Kidney (tissue), 22 donors: ENCODE measurements at places on chromosomes 3 and 15. TPM values are rescaled to one million over a fixed set of nuclear protein-coding genes. Genes with fewer than 3 reads are reported as not detected.

GRCh38 chr15:36926427-36926825 lies 173.9 kb downstream of the MEIS2 start:
- H3K4me1 ChIP-seq, result no peaks in the 10 kb centered on the region
- H3K36me3 ChIP-seq, result no peaks in the 10 kb centered on the region
- no peak overlapping the region for H3K4me3 ChIP-seq
- H3K27ac ChIP-seq, result no peak overlapping the region
- DNase-seq, result no peak

DNA sequence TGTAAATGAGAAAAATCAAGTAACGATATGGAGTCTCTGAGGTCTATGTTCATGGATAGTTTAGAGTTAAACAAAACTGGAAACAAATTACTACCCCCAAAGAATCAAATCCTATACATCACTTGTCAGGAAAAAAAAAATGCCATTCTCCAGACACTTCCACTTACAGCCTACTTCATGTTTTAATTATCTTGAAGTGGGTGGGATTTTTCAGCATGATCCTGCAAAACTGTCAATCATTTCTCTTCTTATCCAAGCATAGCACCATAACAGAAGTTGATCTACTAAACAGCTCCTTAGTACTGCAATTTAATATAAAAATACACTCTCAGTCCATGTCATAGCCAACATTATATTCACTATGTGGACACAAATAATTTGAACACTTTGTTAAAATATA lies 833.9 kb downstream of the TUSC7 start:
- H3K4me1 ChIP-seq, result no peaks in the 10 kb centered on the region
- no peaks in the 10 kb centered on the region for H3K36me3 ChIP-seq
- no peaks in the 10 kb centered on the region for H3K27me3 ChIP-seq
- no peak for DNase-seq
- no peak overlapping the region for H3K4me3 ChIP-seq

GRCh38 chr3:149771652-149772271 lies 19.5 kb upstream of the COMMD2 start:
- no peak overlapping the region for H3K27ac ChIP-seq
- no peaks in the 10 kb centered on the region for H3K4me1 ChIP-seq
- no peak overlapping the region for H3K4me3 ChIP-seq

DNA sequence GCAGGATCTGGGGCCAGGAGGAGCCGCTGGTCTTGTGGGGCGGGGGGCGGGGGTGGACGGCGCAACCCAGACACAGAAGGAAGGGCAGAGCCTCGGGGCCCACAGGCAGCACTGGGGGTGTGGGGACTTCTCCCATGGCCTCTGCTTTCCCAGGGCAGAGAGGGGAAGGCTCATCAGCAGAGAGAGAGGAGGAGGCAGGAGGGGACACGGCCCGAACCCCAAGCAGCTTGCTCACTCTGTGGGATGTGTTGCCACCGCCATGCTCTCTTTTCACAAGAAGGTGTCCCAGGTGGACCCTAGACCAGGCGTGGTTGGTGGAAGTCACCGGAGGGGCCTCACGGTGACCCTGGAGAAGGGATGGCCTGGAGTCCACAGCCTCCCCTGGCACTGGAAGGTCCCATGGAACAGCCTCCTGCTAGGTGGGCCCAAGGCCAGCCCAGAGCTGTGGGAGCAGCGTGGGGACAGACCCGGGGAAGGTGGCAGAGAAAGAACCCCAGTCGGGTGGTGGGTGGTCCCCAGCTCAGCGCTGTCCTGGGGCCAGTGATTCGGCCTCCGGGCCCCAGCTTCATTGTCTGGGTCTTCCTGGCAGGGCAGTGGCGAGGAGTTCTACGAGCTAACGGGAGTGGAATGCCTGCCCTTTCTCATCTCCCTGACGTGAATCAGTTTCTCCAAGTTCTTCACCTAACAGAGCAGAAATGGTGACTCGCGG lies 46.8 kb upstream of the PCSK6 start:
- H3K4me3 ChIP-seq, result no peak overlapping the region
- no peak for DNase-seq
- no peaks in the 10 kb centered on the region for H3K27me3 ChIP-seq
- no peaks in the 10 kb centered on the region for H3K4me1 ChIP-seq
- H3K27ac ChIP-seq, result no peak overlapping the region

DNA sequence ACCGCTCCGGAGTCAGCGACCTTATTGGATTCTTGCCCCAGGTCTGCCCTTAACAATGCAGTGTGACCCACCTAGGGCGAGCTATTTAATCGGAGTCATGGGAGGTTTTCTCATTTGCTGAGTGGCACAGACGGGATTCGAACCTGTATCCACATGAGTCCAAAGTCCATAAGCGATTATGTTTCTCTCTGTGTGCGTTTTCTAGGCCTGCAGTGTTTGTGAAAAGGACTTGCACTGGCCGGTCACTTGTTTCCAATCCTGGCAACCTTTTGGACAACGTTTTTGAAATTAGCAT lies 691 bp upstream of the HDGFL3 start:
- no peak overlapping the region for H3K27ac ChIP-seq
- DNase-seq, result no peak
- H3K36me3 ChIP-seq, result no peaks in the 10 kb centered on the region
- no peaks in the 10 kb centered on the region for H3K27me3 ChIP-seq
- H3K4me1 ChIP-seq, result peaks cover 10% of the 10 kb centered on the region

DNA sequence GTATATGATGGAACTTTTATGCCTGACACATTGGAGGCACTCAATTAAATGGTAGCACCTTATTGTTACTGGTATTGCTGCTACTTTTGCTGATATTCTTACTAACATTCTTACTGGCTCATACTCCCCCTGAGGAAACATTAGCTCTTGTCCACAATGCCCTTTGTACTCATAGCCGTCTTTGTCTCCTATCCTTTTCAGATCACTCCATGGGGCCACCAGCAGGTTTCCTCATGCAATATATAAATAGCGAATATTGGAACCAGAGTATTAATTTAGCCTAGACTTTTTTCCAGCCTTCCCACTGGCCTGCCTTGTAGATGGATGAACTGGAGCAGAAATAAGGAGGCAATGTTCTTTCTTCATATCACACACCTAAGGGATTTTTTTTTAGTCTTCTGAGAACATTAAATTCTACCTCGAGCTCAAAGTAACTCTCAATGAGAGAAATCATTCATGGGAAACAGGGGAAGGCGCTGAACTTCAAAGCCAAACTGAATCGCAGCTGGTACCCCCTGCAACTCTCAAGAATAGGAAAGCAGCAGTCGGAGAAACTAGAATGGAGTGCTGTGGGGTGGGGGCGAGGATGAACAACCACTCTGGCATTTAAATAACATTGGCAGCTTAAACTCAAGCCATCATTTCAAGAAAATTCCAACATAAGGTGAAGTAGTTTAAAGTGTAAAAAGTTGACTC lies 300.3 kb downstream of the TAFA4 start:
- no peak overlapping the region for H3K27ac ChIP-seq
- no peaks in the 10 kb centered on the region for H3K4me1 ChIP-seq
- no peak for DNase-seq
- no peaks in the 10 kb centered on the region for H3K36me3 ChIP-seq

PSMD2 gene
- 149 TPM for total RNA-seq

DNA sequence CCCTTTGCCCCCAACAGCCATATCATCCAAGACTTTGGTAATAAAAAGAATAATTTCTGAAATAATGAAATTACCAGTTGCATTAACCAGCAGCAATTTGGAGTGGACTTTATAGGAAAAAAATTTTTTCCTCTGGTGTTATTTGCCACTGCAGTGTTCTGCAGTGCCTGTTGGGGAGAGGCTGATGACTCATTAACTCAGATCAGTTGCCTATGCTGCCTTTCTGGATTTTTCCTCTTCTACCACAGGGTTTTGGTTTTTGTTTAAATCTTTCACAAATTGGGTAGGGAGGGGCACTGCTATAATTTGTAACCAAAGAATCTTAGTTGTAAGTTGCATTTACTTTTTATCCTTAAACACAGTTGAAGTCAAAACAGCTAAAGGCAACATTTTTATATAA lies 22.7 kb downstream of the ATP6V1A start:
- H3K36me3 ChIP-seq, result no peaks in the 10 kb centered on the region
- no peaks in the 10 kb centered on the region for H3K27me3 ChIP-seq
- H3K4me3 ChIP-seq, result no peak overlapping the region
- no peaks in the 10 kb centered on the region for H3K4me1 ChIP-seq

CFAP44 gene
- 11.0 TPM for total RNA-seq

- no peak overlapping the region for H3K27ac ChIP-seq
- no peaks in the 10 kb centered on the region for H3K27me3 ChIP-seq
- H3K4me1 ChIP-seq, result no peaks in the 10 kb centered on the region
- H3K36me3 ChIP-seq, result no peaks in the 10 kb centered on the region
- DNase-seq, result no peak
- no peak overlapping the region for H3K4me3 ChIP-seq
Observed at GRCh38 chr3:155673421-155673820, 71.5 kb downstream of the PLCH1 start.

GPR87 gene
- 0.72 TPM for total RNA-seq

DNA sequence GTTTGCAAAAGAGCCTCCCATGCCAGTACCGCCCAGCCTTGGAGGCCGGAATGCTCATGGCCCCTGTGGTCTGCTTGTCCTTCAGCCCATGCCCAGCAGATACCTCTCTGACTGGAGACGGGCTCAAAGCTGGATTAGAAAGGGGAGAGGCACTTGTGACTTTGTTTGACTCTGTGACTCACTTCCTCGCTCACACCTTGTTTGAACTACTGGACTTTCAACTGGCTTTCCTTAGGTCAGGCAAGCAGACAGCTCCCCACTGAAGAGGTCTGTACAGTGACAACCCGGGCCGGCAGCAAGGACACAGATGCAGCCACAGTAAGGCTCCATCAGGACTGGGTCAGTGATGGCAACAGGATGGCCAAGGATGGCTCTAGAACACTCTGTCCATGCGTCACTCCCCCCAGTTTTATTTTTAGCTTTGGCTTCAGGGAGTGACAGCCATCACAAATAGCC lies 98.6 kb upstream of the ABHD17C start:
- H3K4me1 ChIP-seq, result no peaks in the 10 kb centered on the region
- no peaks in the 10 kb centered on the region for H3K27me3 ChIP-seq
- peaks cover 4% of the 10 kb centered on the region for H3K36me3 ChIP-seq
- H3K27ac ChIP-seq, result no peak overlapping the region
- no peak overlapping the region for H3K4me3 ChIP-seq
- DNase-seq, result no peak

GRCh38 chr15:54979964-54980363 lies 216.8 kb downstream of the RSL24D1 start:
- H3K36me3 ChIP-seq, result no peaks in the 10 kb centered on the region
- no peak for DNase-seq
- no peaks in the 10 kb centered on the region for H3K27me3 ChIP-seq
- no peaks in the 10 kb centered on the region for H3K4me1 ChIP-seq

DNA sequence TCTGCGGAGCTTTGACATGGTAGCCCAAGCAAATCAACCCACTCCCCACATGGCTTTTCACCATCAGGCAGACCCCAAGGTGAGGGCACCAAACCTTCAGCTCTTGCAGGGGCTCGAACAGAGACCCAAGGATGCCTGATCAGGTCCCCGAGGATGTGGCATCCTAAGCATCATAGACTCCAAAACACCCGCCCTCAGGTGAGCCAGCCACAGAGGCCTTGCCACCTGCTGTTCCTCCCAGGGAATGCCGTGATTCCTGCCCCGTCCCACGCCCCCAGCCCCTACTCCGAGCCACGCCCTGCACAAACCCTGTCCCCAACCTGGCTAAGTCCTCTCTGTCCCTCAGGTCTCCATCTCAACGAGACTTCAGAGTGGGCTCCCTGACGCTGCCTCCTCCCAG lies 34.7 kb upstream of the SLC41A3 start:
- H3K27me3 ChIP-seq, result no peaks in the 10 kb centered on the region
- H3K36me3 ChIP-seq, result peaks cover 30% of the 10 kb centered on the region
- H3K27ac ChIP-seq, result no peak overlapping the region

DNA sequence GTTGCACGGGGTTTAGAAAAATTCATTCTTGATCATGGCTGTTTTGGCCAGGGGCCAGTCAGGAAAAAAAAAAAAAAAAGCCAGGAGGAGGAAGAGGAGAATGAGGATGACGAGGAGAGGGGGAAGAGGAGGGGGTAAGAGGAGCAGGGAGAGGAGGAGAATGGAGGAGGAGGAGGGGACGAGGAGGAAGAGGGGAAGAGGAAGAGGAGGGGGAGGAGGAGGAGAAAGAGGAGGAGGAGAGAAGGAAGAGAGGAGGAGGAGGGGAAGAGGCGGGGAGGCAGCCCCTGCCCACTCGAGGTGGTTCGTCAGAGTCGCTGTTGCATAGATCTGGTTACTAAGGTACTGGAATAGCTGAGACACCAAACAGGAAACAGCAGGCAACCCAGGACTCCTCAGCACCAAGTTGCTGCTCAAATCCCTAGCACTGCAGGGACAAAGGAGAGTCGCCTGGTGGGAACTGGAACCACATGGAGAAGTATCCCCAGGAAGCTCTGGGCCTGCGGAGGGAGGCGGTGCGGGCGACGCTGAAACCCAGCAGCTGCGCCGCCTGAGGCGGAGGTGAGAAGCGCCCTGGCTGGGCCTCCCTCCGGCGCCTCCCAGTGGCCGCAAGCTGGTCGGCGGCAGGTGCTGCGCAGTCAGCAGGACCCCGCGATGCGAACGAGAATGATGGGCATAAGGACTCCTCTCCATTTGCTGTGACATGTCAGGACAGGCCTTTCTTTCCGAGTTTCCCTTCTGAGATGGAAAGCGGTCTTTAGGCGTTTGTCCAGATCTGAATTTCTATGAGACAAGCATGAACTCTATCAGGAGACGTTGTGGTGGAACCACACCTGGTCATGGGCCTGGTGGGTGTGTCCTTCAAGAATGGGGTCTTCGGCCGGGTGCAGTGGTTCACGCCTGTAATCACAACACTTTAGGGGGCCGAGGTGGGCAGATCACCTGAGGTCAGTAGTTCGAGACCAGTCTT lies 17.5 kb downstream of the FAM240A start:
- peak overlapping the region; percentile 26 for H3K4me3 ChIP-seq
- no peaks in the 10 kb centered on the region for H3K27me3 ChIP-seq
- DNase-seq, result peak; percentile 91
- peak overlapping the region; percentile 61 for H3K27ac ChIP-seq
- H3K4me1 ChIP-seq, result peaks cover 8% of the 10 kb centered on the region
